Stimulated activated effector memory CD8-positive, alpha-beta T cell treated with anti-CD3 and anti-CD28 coated beads, Interleukin-12 subunit alpha, Interleukin-12 subunit beta, amount 100 ng/mL, for 72 hours (primary cell): ENCODE measurements at places on chromosomes 3 and 15.

DNA sequence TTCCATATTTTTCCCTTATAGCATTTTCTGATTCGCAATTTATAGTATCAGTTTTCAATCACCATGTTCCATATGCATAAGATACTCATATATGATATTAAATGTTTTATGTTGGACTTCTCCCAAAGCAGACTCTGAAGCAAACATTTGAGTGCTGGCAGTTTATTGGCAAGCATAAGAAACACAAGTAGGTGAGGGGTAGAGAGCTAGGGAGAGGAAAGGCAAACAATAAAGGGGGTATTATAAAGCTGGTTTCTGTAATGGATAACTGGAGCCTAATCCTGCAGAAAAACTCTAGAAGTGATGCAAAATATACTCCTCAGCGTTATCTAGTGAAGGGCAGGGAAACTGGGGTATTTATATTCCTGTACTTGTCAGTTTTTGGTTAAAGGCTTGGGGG, 491.5 kb upstream of the TGFBR2 start:
- no peak for DNase-seq

DNA sequence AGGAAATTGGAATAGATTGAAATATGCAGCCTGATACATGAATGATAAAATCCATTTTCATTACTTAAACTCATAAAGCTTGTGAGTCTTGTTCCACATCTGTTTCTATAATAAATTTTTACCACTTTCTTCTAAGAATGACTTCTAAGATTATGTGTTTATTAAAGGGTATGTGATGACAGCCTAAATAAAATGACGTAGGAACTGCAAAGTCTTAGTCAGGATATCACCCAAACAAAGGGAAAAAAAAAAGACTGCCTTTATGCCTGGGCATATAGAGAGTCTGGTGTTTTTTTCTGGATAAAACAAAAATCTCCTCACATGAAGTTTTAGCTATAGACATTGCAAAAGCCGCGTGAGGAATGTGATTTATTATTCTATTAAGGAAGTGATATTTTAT, 844.0 kb downstream of the DIPK2A start:
- no peak for DNase-seq

- DNase-seq: no peak
Measured at GRCh38 chr3:81393251-81393650, 368.2 kb downstream of the GBE1 start.

- DNase-seq: no peak
Measured at GRCh38 chr3:126656371-126657134, 1.6 kb upstream of the TXNRD3 start.

DNA sequence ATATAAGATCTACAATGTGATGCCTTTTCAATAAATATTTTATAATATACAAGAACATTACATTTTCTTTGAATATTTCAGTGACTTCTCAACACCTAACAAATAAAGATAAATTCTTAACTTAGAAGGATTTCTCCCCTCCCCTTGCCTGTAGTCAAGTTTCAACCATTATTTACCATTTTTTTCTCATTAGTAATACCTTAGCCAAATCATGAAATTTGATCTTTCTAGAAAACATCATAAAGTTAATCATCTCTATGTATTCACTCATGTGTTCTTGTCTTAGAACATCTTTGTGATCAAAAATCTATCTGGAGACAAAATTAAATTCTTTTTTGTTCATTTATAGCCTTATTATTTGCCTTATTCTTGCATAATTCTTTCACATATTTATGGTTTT, 1201.8 kb upstream of the EPHA6 start:
- DNase-seq: no peak

GRCh38 chr3:101821503-101821902, 27.8 kb upstream of the NFKBIZ start:
- no peak for DNase-seq

DNA sequence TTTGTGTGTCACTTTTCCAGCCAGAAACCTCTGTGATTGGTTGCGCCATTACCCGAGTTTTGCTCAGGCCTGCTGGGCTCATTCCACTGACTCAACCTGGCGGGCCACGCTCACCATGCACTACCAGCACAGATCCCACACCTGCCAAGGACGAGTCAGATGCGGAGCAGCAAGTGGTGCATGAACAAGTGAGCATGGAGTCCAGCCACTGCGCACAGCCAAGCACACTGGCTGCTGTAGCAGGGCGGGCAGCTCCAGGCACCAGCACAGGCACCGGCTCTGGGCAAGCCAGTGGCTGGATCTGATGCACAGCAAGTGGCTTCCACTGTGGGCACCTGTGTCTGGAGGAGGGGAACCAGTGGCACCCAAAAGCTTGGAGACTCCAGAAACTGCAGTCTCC, 110.4 kb downstream of the CBLB start:
- no peak for DNase-seq

- no peak for DNase-seq
Measured at GRCh38 chr3:133662278-133662651, 524 bp upstream of the TOPBP1 start.

- DNase-seq: no peak
Measured at GRCh38 chr15:46934851-46935250, 782.5 kb upstream of the SEMA6D start.

GRCh38 chr3:139597947-139598346, 58.4 kb upstream of the RBP1 start:
- DNase-seq: no peak

DNA sequence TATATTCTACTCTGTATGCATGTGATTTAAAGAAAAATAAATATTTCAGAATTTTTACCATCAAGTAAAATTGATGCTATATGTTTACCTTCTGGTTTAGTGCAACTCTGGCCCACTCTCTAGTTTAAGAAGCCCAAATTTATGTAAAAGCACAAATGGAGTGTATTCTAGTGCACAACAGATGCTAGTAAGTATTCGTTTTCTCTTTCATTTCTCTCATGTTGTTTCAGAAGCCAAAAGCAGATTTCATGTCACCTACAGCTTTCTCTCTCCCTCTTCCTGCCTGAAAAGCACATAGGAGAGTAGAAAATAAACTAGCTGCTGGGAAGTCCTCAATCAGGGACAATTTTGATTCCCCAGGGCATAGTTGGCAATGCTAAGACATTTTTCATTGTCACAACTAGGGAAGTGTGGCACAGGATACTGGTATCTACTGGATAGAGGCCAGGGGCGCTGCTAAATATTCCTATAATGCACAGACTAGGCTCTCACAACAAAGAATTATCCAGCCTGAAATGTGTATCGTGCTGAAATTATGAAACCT, 147.4 kb upstream of the ARHGEF26 start:
- no peak for DNase-seq

DNA sequence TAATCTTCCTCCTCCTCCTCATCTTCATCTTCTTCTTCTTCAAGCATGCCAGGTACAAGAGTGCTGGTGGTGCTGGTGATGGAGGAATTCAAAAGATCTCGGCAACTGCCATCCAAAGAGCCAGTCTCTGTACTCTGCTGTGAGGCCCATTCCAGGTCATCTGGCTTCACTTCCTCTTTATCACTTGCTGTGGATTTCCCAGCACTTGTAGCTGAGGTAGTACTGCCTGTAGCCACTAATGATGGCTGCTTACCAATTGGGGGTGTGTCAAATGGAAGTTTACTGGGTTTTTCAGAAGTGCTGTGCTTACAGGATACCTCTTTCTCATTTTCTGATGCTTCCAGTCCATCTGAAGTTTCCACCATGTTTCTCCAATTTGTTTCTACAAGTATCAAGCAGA, 28.8 kb upstream of the SHC4 start:
- no peak for DNase-seq

GRCh38 chr3:39513791-39514369, 46.4 kb downstream of the MOBP start:
- DNase-seq: no peak

DNA sequence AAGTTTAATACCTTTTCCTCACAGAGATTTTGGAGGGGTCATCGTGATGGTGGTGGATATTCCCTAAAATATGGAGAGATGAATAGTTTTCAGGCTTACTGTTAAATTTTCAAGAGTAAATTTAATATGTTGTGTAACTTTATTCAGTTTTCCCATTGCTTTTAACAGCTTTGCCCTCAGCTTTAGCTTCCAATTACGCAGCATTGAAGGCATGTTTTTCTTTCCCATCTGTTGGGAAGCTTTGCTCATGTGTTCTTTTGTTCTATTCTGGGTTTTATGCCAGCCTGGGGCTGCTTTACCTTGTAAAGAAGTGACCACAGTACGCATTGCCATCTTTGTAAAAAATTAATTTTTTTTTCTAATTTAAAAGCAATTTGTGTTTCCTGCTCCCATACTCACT, 151.5 kb downstream of the B3GALNT1 start:
- DNase-seq: no peak

DNA sequence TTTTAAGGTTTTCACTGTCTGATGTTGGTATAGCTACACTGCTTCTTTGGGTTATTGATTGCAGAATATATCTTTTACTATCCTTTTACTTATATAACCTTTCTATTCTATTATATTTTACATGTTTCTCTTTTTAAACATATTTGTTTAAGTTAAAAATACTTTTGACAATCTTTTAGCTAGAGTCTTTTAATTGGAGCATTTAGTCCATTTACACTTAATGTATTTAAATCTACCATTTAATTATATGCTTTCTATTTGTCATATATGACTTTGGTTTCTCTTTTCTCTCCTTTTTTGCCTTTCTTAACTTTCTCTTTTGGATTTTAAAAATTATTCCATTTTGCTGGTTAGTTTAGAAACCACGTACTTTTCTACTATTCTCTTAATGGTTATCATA, 53.7 kb upstream of the PRR23C start:
- DNase-seq: no peak

GRCh38 chr15:39788108-39788507, 5.5 kb upstream of the FSIP1 start:
- no peak for DNase-seq

DNA sequence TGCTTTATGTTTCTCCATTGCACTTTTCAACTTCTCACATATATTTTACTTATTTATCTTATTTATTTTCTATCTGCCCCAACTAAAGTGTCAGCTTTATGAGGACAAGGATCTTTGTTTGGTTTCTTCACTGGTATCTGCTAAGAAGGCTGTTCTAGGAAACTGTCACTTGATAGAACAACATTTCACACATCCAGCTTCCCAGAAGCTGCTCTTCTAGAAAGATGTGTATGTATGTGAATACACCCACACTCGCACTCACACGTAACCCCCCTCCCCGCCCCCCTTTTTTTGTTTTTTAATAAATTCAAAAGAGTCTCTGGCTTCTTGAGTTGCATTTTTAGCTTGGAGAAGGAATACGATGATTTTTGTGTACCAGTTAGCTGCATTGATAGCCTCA, 143.1 kb downstream of the AKAP13 start:
- no peak for DNase-seq

DNA sequence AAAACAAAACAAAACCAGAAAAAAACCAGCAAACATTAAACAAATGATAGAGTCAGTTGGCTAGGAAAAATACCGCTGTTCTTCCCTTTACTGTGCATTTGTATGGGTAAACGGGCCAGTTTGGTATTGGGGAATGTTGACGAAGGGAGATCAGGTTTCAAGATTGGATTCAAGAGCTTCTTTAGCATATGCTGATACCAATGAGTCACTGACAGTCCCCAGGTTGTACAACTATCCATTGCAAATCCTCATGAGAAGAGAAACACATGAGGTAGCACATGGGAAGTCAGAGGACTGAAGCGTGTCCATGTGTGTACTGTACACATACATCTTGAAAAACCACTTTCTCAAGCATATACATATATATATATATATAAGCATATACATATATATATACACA, 25.6 kb downstream of the TIGIT start:
- no peak for DNase-seq

GRCh38 chr15:98723195-98723594, 74.9 kb downstream of the IGF1R start:
- DNase-seq: no peak

DNA sequence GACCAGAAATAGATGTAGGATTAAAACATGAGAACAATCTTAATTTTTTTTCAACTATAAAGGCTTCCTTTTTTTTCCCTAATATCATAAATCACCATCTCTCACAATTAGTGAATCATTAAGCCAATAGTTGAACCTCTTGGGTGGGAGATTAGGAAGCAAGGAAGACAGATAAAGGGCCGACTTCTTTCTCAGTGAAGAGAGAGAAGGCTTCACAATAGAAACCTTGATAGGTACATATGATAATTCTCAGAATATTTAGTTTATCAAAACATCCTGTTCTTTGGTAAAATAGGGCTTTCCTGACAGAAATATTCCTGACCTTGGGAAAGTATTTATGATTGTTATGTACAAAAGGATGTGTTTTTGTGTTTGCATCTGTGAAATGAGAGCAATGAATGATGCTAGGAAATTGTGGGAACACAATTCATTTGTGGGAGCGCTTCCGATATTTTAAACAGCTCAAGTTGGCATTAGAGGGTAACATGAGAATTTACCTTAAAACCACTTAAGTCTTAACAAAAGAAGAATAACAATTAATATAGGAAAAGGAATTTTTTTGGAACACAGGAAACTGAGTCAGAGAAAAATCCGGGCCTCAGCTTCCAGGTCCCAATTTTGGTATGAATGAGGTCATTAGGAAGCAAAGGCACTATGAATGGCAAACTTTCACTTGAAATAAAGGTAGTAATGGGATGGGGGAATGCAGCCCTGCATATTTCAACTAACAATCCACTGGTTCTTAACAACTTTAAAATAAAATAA, 263.2 kb upstream of the TGFBR2 start:
- no peak for DNase-seq

- DNase-seq: no peak
Measured at GRCh38 chr15:65421360-65422215, 1.2 kb downstream of the IGDCC4 start.

- no peak for DNase-seq
Measured at GRCh38 chr3:62373215-62373614, at the start of gene FEZF2. Gene FEZF2 (minus strand): TSS chr3:62373550. CDS start chr3:62372868, 682 bp downstream.

DNA sequence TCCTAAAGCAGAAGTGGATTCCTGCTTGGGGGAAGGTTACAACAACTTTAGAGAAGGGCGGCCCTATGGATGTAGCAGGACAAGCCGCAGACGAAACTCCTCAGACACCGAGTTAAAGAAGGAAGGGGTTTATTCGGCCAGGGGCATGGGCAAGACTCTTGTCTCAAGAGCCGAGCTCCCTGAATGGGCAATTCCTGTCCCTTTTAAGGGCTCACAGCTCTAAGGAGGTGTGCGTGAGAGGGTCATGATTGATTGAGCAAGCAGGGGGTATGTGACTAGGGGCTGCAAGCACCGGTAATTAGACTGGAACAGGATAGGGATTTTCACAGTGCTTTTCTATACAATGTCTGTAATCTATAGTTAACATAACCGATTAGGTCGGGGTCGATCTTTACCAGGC, 879 bp upstream of the PDHB start:
- no peak for DNase-seq

- DNase-seq: no peak
Measured at GRCh38 chr3:115279939-115280338, 132.9 kb upstream of the ZBTB20 start.

GRCh38 chr3:94173673-94174434, 111.0 kb downstream of the NSUN3 start:
- DNase-seq: no peak

GRCh38 chr15:81809543-81809942, 236.3 kb downstream of the MEX3B start:
- DNase-seq: no peak

DNA sequence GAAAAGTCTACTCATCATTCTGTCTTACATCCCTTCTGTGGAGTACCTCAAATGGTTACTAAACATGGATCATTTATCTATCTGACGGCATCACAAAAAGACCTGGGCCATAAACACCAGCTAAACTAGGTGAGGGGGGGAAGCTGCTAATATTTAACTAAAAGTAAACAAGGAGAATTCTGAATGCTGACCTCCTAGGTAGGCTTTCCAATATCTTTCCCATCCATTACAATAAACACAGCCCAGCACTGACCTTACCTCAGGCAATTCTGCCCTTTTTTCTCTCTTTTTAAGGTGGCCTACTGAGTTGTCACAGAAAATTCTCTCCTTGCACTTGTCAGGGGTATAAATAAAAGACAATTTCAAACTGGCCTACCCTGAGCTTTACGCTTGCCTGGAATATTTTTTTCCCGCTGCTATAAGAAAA, 33.1 kb downstream of the USF3 start:
- no peak for DNase-seq
